Testis (tissue), 5 donors: ENCODE measurements at places on chromosomes 1 and 21.

DNA sequence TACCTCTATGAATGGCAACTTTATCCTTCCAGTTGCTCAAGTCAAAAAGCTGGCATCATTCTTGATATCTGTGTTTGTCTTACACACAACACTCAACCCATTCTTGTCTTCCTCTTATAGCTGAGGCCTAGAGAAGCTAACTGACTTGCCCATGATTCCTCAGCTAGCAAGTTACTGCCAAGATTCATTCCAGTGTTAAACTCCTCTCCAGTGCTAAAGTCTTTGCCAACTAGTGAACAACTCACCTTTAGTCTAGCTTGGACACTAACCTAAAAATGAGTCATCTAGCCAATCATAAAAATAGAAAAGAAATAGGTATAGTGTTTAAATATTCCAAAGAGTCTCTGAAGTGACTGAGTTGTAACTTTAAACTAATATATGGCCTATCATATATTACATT, 45.6 kb upstream of the RGS2 start:
- DNase-seq, result no peak

DNA sequence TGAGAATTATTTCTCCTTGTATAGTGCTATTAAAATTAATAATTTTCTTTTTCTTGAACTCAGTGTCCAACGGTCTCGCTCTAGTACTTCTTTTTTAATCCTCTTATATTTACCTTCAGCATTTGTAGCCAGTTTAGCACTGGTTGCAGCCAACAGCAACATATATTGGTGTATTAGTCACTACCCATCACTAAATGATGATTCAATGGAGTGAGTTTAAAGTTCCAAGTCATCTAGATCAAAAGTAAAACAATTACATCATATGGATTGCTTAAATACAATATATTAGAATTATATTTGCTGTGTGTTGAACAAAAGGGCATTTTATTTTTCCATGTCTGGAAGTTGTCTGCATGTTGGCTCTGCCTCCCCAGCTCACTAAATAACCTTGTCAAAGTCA, 591.8 kb downstream of the ADGRL2 start:
- no peak for DNase-seq

- no peak for DNase-seq
Observed at GRCh38 chr1:39679821-39680220, 7.9 kb upstream of the NT5C1A start.

GRCh38 chr1:63454269-63454668, 68.8 kb downstream of the ITGB3BP start:
- DNase-seq, result no peak

DNA sequence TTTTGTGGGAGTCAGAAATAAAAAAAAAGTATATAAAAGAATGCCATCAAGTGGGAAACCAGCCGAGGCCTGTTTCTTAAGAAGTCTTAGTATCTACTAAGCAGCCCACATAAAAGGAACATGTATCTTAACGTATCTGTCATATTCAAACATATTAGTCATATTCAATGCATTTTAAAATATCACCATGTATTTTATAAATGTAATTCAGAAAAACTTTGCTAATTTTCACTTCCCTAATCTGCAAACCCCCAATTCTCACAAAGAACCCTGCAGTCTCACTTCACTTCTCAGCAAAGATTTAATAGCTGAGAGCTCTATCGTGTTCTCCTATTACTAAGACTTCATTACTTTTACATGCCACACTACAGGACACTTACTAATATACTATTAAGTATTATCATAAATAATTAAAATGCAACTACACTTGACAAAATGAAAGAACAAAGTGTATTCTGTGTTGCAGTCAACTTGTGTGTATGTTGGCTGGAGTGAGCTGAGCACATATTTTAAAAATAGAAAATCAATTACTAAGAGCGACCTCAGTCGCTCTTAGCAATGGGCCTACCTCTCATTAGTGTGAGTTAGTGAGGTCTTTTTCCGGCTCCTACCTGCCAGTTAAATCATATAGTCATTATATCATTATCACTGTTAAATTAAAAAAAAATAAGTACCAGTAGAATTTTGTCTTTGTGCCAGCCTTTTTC, 484.3 kb downstream of the LMO4 start:
- no peak for DNase-seq
